Fibroblast of gingiva (primary cell): ENCODE measurements at places on chromosomes 6 and 20.
A peak's percentile ranks its signal among the peaks of the same experiment; 100 is the strongest.

DNA sequence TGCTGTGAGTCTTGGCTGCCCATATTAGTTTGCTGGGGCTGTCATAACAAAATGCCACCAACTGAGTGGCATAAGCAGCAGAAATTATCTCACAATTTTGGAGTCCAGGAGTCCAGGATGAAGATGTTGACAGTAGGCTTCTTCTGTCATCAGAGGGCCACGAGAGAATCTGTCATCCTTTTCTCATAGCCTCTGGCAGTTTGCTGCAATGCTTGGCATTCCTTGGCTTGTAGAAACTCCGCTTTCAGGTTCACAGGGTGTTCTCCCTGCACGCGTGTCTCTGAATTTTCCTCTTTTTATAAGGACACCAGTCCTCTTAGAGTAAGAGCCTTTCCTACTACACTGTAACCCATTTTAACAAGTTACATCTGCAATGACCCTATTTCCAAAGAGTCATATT is 838.4 kb downstream of the TFAP2A start:
- no peak for DNase-seq

GRCh38 chr6:166766769-166767168 is 139.7 kb upstream of the RPS6KA2 start:
- DNase-seq, result no peak

DNA sequence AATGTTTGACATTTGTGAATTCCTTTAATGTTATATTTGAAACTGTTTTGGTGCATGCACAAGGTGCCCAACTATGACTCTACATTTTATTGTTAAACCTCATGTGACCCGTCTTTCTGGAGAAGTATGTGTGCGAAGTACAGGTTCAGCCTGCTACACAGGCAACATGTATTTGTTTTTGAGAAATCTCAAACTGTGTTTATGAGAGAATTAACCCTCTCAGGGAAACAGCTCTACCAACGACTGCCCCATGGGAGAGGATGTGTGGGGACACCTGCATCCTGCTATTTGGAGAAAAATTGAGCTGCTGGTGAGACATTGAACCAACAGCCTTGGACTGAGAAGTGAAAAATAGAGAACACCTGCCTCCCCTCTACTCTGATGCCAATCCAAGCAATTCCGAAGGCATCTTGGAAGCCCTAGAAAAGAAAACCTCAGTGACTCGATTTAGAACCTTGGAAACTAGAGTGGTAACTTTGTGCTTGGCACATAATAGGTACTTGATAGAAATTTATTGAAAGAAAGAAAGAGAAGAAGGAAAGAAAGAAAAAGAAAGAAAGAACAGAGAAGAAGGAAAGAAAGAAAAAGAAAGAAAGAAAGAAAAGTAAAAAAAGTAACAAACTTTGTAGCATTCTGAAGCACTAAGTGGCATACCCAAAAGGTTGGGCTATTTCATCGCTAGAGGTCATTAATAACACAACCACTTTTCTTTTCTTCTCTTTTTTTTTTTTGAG is 2.9 kb upstream of the AKAP12 start:
- no peak for DNase-seq

- no peak for DNase-seq
Measured at GRCh38 chr6:142047934-142048592, 84.7 kb upstream of the GJE1 start.

DNA sequence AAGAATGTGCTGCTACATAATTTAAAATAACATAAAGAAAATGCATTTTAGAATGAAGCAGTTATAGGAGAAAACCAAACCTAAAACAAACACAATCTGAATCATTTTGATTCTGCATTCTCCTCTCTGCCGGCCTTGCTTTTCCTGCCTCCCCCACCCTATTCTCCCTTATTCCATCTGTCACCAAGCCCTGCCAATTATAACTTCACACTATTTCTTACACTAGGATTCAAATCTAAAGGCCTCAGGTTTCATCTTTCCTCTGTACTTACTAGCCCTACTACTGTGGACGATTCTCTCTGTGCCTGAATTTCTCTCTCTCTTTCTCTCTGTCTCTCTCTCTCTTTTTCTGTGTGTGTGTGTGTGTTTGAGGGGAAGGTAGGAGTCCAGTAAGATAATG is 18.7 kb upstream of the PRIM2 start:
- no peak for DNase-seq

DNA sequence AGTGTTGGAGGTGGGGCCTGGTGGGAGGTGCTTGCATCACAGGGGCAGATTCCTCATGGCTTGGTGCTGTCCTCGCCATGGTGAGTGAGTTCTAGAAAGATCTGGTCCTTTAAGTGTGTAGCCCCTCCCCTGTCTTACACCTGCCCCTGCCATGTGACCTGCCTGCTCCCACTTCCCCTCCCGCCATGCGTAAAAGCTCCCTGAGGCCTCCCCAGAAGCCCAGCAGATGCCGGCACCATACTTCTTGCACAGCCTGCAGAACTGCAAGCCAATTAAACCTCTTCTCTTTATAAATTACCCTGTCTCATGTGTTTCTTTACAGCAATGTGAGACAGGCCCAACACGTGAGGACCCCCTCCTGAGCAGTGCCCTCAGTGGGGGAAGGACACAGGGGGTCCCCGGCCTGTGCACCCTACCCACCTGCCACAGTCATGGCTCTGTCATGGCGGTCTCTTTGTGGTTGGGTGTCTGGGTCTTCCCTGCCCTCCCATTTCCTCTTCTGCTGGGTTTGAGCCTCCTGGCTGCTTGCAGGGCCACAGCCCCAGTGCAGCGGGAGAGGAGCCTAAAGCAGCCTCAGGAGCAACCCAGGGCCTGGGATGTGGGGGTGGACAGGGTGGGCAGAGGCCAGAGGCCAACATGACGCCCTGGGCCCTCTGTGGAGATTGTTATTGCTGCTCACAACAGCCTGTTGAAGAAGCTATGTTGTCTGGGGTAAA is 87.2 kb upstream of the QKI start:
- no peak for DNase-seq

- no peak for DNase-seq
Measured at GRCh38 chr6:158552055-158552795, 7.7 kb upstream of the TMEM181 start.

DNA sequence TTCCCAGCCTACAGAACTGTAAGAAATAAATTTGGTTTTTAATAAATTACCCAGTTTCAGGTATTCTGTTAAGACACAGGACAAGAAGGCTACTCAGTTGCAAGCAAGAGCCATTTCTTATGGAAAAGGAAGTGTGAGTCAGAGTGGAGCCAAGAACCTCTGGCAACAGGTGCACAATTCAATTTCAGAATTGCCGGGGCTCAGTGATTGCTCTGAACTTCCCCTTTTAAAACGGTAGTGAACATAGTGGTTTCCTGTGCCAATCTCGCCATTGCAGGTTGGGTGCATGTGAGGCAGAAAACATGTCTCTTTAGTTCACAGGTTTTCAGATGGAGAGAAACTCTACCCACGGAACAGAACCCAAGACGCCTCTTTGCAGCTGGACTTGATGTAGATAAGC is 16.4 kb downstream of the PIGT start:
- DNase-seq, result no peak

DNA sequence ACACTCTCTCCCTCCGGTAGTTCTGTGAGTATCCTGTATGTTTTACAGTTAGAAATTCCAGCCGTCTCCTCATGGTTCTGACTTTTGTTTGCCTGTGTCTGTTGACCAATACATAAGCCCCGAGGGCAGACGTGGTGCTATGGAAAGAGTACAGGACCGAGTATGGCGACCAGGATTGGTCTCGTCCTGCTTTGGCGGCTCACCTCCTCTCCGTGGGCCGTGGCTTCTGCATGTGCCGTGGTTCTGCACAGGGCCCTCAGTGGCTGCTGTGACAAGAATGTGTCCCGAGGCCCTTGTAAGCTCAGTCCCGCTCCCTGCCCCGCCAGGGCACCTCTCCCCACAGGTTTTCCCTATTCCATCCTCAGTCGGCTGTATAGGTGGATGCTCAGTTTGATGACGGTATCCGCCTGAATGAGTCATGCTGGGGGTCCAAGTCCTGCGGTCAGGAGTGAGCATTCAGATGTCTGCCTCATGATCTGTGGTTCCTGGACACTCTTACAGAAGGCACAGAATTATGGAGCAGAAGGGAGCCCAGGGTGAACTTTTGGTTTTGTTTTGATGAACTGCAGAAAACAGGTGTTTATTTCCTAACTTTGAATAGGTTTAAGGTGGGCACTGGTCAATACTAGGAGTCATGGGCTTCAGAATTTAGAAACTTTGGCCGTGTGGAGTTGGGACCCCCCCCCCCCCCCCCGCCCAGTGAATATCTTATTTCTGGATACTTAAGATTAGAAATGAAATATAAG is 1.2 kb downstream of the ARFGAP1 start:
- peak; percentile 19 for DNase-seq
